ENCODE measurements at places on chromosomes 16 and 17.

DNA sequence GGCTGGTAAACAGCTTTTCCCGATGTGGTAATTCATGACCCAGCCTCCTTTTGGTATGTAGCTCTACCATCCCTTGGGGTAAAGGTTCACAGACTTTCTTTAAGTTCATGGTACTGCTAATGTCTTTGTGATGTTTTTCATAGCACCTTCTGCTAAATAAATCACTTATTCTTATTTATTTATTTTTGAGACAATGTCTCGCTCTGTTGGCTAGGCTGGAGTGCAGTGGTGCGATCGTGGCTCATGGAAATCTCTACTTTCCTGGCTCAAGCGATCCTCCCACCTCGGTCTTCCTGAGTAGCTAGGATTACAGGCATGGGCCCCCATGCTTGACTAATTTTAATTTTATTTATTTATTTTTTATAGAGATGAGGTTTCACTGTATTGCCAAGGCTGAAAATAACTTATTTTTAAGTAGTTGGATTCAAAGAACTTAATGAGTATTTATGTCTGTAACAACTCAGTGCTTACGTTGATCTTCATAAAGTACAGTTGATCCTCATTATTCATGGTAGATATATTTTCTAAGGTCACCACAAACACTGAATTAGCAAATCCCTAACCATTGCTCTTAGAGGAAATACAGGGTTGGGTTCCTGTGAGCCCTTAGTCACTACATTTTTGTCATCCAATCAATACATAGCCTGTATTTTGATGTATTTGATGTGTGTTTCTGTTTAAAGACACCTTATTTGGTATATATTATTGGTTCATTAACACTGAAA, 97.1 kb downstream of the SHISA9 start:
- no peak for DNase-seq

- no peak for DNase-seq
Observed at GRCh38 chr17:80818871-80819270, 172.8 kb upstream of the CHMP6 start.

DNA sequence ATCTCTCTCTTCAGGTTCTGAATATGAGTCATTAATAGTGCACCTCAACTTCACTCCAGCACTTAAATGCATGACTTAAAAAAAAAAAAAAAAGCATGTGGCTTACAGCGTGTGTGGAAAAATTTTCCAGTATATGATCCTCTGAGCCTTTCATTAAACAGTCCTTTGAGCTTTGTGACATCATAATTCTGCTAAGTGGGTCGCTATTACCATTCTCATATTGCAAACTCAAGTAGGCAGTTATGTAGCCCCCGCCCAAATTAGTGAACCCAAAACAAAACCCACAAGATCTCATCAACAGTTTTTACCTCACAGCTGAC, 672 bp downstream of the CMTR2 start:
- DNase-seq: no peak

DNA sequence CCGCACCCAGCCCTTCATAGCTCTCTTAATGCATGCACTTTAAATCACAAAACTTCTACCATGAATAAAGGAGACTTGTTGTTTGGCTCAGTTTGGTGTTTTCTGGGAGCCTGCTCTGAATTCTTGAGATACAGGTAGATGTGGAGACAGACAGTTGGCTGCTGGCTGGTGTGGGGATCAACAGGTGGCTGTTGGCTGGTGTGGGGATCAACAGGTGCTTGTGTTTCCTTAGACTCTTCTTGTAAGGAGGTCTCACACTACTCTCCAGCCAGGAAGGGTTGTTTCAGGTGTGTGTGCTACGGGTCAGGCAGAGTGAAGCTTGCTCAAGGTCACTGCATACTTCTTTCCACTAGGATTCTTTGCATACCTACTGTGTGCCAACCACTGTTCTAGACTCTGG, 265.9 kb downstream of the HS3ST4 start:
- DNase-seq: no peak

DNA sequence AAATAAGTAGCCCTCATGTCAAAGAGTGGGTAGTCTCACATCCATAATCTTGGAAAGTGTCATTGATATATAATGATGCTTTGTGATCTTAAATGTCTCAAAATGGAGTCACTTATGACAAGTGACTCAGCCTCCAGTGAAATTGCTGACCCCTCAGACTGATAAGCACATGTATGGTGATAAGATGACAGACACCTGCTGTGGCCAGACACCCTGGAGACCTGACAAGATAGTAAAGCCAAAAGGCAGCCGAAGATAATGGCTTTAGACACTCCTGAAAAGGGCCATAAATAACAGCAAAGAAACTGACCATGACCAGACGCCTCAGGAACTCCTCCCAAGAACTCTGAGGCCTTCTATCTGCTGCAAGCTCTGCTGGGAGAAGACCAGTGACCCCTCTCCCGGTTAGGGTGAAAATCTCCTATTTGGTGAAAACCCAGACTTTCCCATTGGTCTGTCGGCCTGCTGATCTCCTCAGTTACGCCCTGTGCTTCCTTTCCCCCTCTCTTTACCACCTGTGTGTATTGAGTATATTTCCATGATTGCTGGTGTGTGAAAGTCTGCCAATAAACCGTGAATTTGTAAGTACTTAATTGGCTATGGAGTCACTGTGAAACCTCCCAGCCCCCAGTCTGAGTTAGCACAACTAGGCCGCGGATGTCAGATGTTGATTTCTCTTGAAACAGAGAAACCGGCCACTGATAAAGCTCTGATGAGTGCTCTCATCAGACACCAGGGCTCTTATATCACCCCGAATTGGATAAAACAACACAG, 226.7 kb upstream of the MYOCD start:
- DNase-seq: no peak

DNA sequence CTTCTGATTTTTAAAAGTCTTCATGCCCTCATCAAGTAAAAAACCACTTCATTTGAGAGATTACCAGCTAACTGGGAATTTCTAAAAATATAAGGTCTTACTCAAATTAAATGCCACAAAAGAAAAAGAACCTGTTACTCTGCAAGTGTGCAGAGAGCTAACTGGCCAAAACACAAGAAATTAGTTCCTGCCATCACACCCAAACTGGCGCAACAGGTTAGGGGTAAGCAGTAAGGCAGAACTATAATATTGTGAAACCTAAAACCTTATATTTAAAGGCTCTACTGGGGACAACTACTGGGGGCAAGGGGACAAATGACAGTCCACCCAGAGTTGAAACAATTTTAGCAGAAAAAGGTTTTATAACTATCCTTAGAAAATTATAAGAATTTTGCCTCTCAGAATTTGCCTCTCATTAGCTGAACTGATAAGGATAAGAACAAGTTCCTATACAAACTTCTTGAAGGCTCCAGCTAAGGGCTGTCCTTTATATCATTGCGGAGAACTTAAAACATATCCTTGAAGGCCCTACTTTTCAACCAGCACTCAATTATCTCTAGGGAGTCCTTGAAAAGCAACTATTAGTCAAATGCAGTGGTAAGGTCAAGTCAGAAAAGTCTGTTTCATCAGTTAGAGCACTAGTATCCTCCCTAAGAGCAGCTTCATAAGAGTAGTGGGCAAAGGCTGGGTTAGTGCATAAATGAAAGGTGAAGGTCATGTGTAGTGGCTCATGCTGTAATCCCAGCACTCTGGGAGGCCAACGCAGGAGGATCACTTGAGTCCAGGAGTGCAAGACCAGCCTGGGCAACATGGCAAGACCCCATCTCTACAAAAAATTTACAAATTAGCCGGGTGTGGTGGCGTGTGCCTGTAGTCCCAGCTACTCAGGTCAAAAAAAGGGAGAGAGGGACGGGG, 31.5 kb downstream of the SMURF2 start:
- no peak for DNase-seq
